Fibroblast of gingiva (primary cell): ENCODE measurements at places on chromosomes 6 and 20.
A peak's percentile ranks its signal among the peaks of the same experiment; 100 is the strongest.

DNA sequence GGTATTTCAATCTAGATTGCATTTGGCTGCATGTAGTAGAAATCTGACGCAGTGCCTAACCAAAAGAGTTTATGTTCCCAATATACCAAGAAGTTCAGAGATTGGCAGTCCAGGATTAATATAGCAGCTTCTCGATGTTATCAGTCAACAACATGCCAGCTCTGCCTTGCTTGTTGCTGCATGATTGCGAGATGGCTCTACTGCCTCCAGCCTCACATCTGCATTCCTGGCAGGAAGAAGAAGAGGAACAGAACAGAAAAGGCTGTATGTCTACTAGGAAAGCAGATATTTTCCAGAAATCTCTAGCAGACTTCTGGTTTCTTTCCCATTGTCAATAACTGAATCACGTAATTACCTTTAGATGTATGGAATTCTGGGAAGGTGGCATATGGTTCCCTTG, 60.8 kb downstream of the SLC35D3 start:
- DNase-seq, result no peak

- DNase-seq, result no peak
Measured at GRCh38 chr20:52972965-52973819, 1.0 kb downstream of the TSHZ2 start.

GRCh38 chr6:87341899-87342298, 2.7 kb upstream of the C6orf163 start:
- DNase-seq, result no peak

DNA sequence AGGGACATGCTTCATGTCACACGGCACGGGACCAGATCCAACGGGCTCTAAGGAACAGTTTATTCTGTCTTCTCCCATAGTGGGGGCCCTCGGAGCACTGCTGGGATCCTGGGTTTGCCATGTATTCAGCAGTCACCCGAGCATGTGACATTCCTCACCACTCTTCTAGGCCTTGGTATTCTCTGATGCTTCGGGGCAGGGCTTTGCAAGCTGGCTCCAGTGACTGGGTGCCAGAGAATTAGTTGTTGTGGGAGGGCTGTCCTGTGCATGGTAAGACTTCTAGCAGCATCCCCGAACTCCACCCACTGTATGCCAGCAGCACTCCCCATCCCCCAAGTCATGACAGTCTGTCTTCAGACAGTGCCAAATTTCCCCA, 5.4 kb downstream of the CCN5 start:
- DNase-seq, result peak; percentile 88

DNA sequence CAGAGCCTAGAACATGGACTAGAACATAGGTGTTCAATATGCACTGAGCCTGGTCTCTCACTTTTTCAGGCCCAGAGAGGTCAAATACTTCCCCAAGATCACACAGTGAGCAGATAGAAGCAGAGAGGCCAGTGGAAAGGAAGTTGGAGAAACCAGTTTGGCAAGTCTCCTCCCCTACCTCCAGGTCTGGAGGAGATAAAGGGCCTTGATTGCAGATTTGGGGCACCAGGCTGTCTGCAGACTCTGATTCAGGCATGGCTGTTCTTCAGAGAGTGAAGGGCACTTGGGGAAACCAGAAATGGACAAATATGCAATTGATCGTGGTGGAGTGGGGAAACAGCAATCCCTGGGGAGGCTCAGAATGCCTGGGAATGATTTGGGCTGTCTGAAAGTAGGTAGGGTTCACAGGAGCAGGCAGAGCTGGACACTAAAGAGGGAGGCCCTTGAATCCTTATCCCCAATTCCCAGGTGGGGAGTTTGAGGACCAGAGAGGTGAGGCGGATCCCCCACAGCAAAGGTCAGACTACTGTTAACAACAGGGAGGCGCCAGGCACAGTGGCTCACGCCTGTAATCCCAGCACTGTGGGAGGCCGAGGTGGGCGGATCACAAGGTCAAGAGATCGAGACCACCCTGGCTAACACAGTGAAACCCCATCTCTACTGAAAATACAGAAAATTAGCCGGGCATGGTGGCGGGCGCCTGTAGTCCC, 2.3 kb downstream of the PEDS1 start:
- peak; percentile 80 for DNase-seq

DNA sequence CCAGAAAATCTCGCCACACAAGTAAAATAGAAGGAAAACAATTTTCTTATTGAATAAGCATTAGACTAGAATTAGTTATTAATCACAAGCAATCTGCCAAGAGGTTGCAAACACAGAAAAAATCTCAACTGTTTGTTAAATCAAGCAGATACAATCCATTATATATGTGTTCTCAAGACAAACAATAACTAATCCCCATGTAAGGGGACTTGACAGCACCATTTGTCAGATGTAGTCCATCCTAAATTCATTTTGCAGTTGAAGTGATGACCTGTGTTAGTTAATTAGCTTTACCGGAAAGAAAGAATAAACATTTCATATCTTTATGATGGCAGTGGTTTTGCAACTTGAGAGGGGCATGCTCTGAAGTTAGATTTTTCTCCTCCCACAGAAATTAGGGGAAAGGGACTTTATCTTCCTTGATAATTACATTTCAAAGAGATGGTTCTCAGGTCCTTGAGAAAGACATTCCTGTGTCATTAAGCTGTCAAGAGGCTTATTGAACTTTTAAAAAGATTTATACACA, 1588.0 kb downstream of the GRIK2 start:
- no peak for DNase-seq

DNA sequence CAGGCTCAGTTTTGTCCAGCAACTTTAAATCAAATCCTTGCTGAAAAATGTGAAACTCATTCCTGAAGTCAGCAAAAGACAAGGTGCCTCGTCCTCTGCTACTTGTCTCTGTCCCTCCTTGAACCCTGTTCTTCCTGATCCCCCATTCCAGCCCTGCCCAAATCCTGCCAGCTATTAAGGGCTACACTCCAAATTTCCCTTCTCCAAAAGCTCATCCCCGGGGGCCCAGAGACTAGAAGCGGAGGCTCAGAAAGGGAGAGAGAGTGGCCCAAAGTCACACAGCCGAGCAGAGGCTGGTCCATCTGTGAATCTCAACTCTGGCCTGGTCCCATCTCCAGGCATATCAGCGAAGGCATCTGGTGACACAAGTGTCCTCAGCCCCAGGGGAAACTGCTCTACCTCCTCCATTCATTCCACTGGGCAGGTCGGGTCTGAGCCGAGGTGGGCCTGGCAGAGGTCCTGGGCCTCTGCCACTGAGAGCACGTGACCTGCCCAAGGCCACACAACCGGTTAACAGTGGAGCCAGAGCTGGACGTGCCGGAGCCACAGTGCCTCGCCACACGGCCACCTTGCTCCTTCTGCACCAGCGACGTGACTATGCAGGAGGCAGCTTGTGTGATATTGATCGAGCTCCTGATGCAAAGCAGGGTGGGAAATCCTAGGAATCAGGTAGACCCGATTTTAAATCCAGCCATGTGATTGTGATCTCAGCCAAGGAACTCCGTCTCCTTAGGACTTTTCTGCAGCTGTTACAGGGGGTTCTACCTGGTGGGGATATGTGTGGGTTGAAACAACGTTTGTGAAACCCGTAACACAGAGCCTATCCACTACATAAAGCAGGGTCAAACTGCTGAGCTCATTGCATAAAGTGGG, 28.6 kb downstream of the NOL4L start:
- DNase-seq, result no peak

- DNase-seq, result no peak
Measured at GRCh38 chr6:127807806-127808517, 92.9 kb downstream of the THEMIS start.

GRCh38 chr20:49750611-49751396, 37.1 kb upstream of the B4GALT5 start:
- DNase-seq, result peak; percentile 56

GRCh38 chr6:43301081-43301870, 3.2 kb downstream of the SLC22A7 start:
- DNase-seq, result no peak

DNA sequence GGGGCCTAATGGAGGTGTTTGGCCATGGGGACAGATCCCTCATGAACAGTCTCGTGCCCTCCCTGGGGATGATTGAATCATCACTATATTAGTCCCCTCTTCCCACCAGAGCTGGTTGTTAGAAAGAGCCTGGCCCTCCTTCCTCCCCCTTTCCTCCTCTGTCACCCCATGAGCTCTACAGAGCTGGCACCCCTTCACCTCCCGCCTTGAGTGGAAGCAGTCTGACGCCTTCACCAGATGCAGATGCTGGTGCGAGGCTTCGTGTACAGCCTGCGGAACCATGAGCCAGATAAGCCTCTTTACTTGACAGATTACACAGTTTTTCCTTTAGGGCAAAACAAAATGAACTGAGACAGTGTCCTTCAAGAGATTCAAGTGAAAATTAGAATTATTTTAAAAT, 74.4 kb upstream of the RIPOR2 start:
- no peak for DNase-seq

- DNase-seq, result no peak
Measured at GRCh38 chr20:34018166-34018565, 24.5 kb downstream of the RALY start.

GRCh38 chr6:139323511-139324300, 31.9 kb upstream of the TXLNB start:
- DNase-seq, result peak; percentile 56

- no peak for DNase-seq
Measured at GRCh38 chr20:33693741-33694638, 7.8 kb upstream of the E2F1 start.

DNA sequence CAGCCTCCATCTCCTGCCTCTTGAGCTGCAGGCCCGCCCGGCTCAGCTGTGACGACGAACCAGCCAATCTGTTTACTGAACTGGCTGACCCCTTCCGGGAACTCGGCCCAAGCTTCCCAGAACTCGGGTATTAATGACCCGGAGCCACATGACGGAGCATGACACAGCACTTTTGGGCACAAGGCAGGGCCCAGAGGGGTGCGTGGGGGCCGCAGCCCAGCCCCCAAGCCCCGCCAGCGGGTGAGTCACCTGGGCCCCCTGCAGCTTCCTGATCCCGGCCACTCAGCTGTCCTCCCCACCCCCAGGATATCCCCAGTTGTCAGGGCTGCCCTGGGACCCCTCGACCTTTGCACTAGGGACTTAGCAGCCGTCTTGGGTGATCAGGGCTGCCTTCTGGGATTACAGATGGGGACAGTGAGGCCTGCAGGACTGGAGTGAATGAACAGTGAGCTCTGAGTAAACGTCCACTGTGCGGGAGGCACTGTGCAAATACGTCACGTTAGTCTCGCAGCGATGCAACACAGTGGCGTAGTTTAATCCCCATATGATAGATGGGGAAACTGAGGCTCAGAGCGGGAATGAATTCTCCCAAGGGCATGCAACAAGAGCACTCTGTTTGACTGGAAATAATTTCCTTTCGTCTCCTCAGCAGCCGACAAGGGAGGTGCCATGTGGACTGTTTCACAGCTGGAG, 102.1 kb downstream of the CEBPB start:
- DNase-seq, result peak; percentile 99

DNA sequence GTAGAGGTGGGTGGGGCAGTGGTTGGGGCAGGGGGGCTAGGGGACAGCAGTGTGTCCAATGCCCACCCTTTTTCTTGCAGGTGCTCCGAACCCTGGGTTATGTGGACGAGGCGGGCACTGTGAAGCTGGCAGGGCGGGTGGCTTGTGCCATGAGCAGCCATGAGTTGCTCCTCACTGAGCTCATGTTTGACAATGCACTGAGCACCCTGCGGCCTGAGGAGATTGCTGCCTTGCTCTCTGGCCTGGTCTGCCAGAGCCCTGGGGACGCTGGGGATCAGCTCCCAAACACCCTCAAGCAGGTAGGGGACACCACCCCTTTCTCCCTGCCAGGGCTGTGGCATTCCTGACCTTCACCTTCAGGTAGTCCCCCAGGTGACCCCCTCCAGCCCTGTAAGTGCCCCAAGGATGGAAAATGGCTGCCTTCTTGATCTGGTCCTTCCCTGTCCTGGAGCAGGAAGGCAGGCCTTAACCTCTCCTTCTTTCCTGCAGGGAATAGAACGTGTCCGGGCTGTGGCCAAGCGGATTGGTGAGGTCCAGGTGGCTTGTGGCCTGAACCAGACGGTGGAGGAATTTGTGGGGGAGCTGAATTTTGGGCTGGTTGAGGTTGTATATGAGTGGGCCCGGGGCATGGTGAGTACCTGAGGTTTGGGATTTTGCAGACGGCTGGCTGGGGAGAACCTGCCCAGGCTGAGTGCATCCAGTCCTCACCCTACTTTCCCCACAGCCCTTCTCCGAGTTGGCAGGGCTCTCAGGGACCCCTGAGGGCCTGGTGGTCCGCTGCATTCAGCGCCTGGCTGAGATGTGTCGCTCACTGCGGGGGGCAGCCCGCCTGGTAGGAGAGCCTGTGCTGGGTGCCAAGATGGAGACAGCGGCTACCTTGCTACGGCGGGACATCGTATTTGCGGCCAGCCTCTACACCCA, 2.9 kb downstream of the DXO start:
- DNase-seq, result no peak

DNA sequence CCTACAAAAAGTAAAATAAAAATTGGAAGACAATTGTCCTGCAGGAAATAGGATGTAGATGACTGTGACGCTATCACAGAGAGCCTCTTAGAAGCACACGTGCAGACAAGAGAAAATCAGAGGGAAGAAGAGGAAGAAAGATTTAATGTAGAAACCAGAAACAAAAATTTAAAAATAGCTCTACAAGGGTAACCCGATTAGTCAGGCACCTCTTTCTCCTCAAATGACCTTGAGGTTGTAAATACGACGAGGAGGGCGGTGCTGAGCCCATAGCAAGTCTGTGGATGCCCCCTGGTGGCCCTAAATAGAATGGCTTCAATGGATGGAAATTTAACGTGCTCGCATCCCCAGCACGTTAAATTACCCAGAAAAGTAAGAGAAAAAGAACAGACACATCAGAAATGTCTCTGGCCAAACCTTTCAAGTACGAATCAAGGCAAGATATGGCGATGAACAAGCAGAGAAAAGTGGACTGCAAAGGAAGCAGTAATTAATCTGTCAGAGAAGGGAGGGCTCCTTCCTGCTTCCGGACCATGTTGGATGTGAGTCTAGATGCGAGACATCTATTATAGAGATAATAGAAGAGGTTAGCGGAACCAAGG, 4.2 kb upstream of the PRPH2 start:
- DNase-seq, result peak; percentile 89

DNA sequence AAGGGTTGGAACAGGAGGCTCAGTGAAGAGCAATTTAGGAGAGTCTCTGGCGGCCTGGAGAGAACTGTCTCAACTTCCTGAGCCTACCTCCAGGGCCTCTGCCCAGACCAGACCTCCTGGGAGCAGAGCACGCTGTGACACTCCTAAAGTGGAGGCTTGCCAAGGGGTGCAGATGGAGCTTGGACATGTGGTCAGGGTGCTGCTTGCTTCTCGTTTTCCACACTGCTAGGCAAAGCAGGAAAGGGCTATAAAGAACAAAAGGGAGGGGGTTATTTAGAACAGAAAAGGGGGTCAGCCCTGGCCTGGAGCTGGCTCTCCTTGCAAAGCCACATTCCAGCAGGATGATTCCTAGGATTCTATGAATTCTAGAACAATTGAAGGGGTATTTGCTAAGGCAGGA, 145.7 kb upstream of the GGTLC1 start:
- no peak for DNase-seq
